ENCODE measurements at places on chromosomes 6 and 20.

DNA sequence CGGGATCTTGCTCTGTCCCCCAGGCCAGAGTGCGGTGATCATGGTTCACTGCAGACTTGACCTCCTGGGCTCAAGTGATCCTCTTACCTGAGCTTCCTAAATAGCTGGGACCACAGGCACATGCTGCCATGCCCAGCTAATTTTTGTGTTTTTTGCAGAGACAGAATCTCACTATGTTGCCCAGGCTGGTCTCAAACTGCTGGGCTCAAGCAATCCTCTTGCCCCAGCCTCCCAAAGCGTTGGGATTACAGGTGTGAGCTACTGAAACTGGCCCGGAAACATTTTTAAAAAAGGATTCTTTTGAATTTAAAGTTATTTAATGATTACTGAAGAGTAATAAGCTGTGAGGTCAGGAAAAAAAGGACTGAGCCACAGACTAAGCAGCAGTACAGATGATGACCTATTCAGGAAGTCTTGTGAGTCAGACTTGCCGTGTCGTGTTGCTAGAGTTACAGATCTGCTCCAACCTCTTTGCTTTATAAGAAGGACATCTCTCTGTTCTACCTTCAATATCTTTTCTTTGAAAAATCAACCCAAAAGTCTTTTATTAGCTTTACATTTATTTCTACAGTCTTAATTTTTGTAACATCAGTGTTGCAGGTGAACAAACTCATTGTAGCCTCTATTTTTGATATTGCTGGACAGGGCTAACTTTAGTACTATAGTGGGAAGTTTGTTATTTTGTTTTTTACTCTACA, 108.7 kb downstream of the NCOA3 start:
- DNase-seq, result peak; percentile 81

- no peak for DNase-seq
These were observed 56.3 kb downstream of the RTN4IP1 start for GRCh38 chr6:106572875-106573585.

- DNase-seq, result peak; percentile 2
These were observed 426.5 kb upstream of the RNF217 start for GRCh38 chr6:124535746-124536145.

- peak; percentile 63 for DNase-seq
These were observed 9.4 kb upstream of the PYGB start for GRCh38 chr20:25238319-25239037.

DNA sequence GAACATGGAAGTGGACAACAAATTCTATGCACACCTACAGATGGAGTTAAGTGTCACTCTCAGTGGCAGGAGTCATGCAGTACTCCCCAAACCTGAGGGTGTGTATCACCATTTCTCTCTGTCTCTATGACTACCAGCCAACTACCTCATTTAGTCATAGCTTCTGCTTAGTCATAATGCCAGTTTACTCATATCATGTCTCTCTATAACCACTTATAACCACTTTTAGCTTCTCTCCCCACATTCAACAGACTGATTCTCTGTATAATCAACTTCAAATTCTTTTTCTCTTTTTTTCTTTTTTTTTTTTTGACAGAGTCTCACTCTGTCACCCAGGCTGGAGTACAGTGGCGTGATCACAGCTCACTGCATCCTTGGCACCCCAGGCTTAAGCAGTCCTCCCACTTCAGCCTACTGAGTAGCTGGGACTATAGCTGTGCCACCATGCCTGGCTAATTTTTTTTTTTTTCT, 13.8 kb upstream of the GTF3C6 start:
- peak; percentile 88 for DNase-seq

DNA sequence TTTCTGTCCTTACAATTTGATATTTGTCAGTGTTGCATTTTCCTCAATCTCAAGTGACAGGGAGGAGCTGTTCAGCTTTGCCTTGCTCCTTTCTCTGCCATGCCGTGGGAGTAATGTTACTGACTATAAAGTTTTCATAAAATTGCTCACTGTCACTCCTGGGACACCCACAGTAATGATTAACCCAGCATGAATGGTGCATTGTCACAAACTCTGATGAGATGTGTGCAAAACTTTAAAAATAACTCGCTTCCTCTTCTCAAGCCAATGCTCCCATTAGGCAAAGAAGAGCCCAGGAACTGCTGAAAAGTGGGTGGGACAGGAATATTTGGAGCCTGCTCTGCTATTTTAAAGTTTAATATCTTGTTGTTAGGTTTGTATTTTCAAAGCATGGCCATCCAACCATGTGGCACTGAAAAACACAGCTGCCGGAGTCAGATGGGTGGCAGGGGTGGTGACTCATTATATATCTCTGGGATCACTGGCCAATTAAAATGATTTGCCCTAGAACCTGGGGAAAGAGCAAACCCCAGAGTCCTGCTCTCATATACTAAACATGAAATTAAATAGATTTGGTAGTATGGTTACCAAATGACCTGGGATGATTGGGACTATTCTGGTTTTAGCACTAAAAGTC, 260.1 kb downstream of the BTBD3 start:
- DNase-seq, result no peak

DNA sequence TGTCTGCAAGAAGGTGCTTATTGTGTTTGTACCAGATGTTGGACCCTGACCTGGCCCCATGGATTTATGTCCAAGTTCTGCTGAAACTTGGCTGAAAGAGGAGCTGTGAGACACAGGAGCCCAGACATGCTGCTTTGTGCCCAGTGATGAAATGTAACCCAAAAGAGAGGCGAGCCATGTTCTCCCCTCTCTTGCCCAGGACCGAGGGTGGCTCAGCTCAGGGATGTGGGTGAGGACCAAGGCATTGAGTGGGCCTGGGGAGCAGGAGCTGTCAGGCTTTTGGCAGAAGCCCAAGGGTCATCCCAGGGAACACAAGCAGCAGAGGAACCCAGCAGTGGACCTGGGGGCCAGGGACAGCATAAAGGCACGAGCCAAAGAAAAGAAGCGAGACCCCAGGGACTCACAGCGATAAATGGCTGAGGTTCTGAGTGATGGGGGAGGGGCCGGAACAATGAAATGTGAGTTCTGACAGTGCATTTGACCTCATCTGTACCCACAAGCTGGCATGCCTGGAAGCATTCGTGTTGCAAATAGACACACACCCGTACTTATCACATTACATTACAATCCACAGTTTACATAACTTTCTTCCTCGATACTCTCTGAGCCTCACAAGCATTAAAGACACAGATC, 363.4 kb upstream of the JARID2 start:
- no peak for DNase-seq

DNA sequence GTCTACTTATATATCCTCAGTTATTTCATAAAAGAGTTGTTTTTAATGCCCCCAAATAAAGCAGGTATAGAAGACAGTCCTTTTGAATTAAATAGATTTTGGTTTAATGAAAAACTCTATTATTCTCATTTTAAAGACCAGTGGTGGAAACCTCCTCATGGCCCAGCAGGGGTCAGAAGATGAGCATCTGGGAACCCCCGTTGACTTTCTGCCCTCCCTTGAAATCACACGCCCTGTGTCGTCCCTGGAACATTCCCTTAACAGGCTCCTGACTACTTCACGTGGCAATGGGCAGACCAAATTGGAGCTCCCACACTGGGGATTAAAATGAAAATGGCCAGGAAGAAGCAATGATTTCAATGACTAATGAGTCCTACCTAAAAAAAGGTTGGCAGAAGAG, 220.9 kb downstream of the KIF16B start:
- DNase-seq, result no peak

GRCh38 chr20:36173451-36173933, 19.0 kb downstream of the EPB41L1 start:
- DNase-seq, result peak; percentile 44

- DNase-seq, result no peak
These were observed 405.8 kb downstream of the CDH4 start for GRCh38 chr20:61657721-61658377.

- no peak for DNase-seq
These were observed 29.9 kb downstream of the HSF2 start for GRCh38 chr6:122429323-122429722.

GRCh38 chr6:97052896-97053295, 128.4 kb downstream of the KLHL32 start:
- DNase-seq, result no peak

GRCh38 chr20:52791091-52791490, 181.1 kb upstream of the TSHZ2 start:
- no peak for DNase-seq

- peak; percentile 51 for DNase-seq
These were observed 113.0 kb downstream of the DST start for GRCh38 chr6:56529594-56530191.

GRCh38 chr6:37783856-37784584, 35.5 kb upstream of the ZFAND3 start:
- peak; percentile 41 for DNase-seq

DNA sequence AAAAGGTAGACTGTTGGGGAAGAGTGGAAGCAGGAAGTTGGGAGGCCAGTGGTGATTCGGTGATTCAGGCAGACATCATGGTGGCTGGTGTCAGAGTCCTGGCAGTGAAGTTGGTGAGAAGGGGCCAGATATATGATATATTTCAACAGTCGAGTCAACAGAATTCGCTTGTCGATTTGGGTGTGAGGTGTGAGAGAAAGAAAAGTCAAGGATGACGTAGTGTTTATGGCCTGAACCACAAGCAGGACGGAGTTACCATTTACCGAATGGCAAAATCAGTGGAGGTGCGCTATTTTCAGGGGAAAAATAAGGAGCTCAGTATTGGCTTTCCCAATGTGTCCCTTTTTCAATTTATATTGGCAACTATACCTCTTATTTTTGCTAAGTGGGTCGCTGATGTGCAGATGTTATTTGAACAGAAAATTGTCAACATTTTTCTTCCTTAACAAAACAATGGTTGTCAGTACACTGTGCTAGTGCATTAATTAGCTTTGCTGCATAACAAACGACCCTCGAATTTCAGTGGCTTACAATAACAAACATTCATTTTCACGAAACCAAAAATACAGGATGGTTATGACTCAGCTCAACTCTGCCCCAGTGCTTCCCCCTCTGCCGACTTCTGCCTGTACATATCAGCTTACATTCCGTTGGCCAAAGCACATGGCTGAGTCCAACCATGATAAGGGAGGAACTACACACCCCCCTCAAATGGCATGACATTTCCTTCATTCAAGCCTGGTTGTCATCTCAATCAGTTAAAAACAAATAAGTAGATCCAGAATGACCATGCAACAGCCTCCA, 255.0 kb upstream of the ZFP64 start:
- DNase-seq, result peak; percentile 53

DNA sequence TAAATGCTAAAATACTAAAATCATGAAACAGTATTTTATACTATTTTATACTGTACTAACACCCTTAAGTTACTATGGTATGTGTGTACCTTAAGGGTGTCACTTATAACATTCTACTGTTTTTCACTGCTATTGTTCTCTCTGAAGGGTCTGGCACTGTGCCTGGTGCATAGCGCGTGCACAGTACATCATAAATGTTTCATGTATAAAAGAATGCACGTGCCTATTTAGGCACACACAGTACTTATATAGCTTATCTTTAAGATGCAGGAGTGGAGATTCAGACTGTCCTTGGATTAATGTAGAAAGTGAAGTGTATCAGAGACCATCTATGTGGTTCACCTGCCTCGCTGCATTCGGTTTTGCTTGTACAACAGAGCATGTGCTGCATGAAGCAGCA, 64.0 kb upstream of the SGK1 start:
- peak; percentile 16 for DNase-seq

- DNase-seq, result peak; percentile 42
These were observed 59.7 kb upstream of the SAMD3 start for GRCh38 chr6:130282234-130282995.

- no peak for DNase-seq
These were observed 226.6 kb upstream of the MOCS1 start for GRCh38 chr6:40160826-40161225.

GRCh38 chr6:105374010-105374420, 28.9 kb downstream of the PREP start:
- DNase-seq, result peak; percentile 73

DNA sequence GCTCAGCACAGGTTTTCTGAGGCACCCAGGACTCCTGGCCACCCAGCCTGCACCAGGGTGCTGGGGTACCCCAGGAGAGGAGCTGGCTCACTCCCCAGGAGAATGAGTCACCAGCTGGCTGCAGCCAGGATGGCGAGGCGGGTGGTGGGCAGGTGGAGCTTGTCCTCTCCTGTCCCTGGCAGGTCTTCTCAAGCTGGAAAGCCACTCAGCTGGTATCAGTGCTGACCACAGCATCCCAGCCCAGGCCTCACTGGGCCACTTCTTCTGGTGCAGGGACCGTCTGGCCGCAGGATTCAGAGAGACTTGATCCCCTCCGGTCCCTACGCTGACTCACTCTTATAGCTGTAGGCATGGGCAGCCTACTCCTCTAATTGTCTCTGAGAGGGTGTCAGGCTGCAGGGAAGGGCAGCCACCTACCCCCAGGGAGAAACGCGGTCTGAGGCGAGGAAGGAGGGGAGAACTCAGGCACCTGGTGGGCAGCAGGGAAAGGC, 22.2 kb downstream of the TFEB start:
- no peak for DNase-seq

DNA sequence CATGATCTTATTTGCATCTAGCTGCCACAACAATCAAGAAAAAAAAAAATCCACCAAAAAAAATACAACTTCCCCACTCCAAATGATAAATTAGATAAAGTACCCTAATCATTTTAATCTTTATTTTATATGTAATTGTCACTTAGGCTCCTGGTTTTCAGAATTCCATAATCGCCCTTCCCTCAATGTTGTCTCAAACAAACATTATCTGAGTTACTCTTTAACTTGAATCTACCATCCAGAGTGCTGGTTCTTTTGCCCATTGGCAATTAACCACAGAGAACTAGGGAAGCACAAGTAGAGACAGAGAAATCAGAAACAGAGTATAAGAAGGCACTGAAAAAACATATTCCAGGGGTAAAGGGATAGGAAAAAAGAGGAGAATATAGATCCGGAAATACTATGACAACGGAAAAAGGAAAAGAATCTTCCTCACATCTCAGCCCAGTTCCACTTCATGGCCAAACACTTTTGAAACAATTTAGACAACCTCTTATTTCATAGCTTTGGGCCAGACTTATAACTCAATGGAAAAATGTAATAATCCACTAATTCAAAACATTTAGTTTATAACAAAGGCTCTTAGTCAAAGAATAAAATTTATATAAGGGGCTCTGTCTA, 861 bp upstream of the NHSL1 start:
- no peak for DNase-seq

DNA sequence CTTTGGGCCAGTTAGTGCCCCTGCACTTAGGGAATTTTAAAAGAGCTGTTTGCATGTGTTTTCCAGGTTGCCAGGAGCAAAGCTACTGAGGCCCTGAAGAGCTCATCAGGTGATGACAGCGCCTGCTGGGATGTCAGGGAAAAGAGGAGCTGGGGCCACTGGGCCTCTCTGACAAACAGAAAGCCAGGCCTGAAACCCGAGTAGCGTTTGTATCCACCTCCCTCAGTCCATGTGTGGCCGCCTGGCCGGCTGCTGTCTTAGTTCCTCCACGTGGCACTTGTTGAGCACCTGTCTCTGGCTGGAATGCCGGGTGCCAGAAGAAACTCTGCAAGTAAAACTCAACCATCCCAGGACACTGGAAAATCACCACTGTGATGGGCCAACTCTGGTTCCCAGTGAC, 601.2 kb downstream of the CDH26 start:
- no peak for DNase-seq

DNA sequence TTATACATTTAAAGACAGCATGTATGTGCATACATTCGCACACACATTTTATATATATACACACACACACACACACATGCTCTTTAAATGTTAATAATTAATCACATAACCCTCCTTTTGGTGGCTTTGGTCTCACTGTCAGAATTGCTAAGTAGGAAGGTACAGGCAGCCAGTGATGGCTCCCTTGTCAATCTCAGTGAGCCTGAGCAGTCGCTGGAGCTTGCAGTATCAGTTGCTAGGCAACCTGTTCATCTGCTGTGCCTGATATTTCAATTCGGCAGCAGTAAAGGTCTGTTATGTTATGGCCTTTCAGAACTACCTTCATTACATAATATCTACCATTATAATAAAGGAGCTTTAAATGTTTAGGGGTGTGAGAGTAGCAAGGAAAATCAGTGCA, 374.3 kb downstream of the LMBRD1 start:
- DNase-seq, result no peak
